ELR (cell line): ENCODE measurements at places on chromosomes 3 and 15.

- DNase-seq, result peak; percentile 62
Measured at GRCh38 chr3:12158387-12159226, at the start of gene TIMP4. TSS of gene TIMP4 (minus strand) at chr3:12158912. CDS start at chr3:12158840, 72 bp downstream.

DNA sequence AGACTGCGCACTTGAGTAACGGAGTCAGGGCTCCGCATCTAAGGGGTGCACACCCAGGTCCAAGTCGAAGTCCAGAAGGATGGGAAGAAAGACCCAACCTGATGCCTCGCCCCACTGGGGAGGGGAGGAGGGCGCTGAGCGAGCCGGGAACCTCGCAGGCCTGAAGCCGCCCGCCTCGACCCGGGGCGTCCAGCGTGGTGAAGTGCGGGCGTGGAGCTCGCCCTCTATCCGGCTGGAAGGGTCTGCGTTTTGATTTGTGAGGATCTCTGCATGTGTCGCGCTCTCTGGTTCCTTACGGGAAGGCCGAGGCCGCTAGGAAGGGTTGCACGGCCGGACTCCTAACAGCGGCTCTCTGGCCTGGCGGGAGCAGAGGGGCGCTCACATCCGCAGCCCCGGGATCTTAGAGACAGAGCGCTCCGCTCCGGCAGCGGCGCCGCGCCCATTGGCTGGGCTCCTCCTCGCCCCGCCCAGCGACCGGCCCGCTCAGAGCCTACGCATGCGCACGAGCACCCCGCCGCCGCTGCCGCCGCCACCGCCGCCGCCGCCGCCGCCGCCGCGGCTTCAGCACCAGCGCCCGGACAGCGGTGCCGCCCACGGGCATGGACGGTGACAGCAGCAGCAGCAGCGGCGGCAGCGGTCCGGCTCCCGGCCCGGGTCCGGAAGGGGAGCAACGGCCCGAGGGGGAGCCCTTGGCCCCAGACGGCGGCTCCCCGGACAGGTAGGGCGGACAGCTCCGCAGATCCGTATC, at the start of gene DISP2:
Gene DISP2, plus strand, starts transcription at position 497 of the 748 bp plus-strand sequence. Its CDS starts 103 bp downstream, at position 600.
- peak; percentile 85 for DNase-seq

DNA sequence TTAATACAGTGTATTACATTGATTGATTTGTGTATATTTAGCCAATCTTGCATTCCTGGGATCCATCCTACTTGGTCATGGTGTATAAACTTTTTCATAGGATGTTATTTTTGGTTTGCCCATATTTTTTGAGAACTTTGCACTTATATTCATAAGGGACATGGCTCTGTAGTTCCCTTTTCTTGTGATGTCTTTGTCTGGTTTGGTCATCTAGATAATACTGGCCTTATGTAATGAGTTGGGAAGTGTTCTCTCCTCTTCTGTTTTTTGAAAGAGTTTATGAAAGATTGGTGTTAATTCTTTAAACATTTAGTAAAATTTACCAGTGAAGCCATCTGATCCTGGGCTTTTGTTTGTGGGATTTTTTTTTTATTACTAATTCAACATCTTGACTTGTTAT, 9.6 kb downstream of the CHST13 start:
- no peak for DNase-seq

- DNase-seq, result no peak
Measured at GRCh38 chr3:54121414-54122323, 683 bp upstream of the CACNA2D3 start.

GRCh38 chr15:41659855-41660234, 360 bp upstream of the MGA start:
- DNase-seq, result no peak

DNA sequence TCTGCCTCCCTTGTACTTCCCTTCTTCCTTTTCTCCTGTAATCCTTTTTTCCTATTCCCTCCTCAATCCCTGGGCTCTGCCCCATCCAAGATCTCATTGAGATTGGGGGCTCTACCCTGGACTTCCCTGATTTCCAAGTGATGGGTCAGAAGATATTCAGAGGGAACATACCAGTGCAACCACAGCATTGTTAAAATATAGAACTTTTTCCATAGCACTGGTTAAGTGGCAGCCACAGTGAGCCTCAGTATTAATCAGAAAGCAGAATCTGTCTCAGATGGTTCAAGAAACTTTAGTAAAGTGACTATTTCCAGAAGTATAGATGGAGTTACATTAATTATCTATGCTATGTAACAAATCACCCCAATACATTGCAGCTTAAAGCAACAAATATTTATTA, 18.7 kb upstream of the SCN10A start:
- DNase-seq, result no peak

DNA sequence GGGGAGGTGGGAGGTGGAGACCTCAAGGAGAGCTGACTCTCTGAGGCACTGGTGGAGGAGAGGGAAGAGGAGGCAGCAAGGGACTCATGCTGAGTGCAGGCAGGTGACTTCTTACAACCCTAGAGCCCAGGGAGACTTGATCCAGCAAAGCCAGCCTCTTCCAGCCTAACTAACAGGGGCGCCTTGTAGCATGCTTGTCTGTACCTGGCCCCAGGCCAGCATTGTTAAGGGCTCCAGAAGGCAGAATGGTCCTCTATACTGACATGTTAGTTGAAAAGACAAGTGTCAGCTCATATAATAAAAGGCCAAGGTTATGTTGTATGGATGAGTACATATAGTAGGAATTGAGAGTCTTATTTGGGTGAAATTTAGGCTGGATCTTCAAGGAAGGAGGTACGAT, 65.4 kb downstream of the CHDH start:
- DNase-seq, result no peak

GRCh38 chr3:123688241-123688747, 103.4 kb upstream of the HACD2 start:
- DNase-seq, result peak; percentile 100

DNA sequence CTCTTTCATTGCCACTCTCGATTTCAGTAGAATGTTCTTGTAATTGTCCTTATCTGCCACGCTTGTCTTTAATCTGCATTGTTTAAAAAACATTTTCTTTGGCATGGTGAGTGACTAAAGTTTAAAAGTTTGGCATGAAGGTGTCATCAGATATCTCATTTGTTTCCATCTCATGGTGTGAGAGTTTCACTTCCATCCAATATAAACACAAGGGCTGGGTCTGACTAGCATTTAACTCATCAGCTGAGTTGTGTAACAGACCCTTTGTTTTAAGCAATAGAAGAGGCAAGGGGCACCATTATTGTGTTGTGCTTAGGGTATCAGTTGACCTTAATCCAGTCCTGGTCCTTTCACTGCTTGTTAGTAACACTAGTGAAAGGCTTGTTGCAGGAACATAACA, 49.9 kb upstream of the IL12A start:
- peak; percentile 38 for DNase-seq
